ENCODE measurements at places on chromosomes 11 and 22. TPM values are rescaled to one million over a fixed set of nuclear protein-coding genes. Genes with fewer than 3 reads are reported as not detected.
A peak's percentile ranks its signal among the peaks of the same experiment; 100 is the strongest.

- DNase-seq: no peak
Observed at GRCh38 chr11:73287400-73288101, 15.4 kb downstream of the P2RY6 start.

- DNase-seq: peak; percentile 59
Observed at GRCh38 chr11:44559207-44559939, 6.1 kb upstream of the CD82 start.

DNA sequence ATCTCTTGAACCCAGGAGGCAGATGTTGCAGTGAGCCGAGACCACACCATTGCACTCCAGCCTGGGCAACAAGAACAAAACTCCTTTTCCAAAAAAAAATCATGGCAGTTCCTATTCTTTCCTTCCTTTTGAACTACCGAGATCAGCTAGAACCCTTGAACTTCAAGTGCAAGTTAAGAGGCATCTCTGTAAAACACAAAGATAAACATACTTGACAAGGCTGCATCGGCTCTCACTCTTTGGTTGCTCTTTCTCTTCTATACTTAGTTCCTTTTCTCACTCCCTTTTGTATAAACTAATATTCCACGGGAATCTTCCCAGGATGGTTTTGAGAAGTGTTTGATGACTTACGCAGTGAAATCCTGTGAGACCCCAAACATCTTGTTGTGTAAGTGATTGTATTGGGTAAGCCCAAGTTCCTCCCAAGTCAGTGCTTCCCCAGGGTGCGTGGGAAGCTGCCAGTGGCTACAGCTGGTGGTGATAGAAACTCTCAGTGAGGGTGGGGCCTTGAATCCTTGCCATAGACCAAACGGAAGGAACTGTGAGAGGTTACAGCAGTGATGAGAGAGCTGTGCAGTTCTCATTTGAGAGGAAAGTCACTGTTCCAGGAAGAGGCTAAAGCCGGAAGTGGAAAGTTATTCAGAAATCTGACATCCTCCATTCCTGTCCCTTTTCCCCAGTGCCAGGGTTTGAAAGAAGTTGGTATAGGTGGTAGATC is 24.1 kb upstream of the CDC42EP2 start:
- DNase-seq: no peak

GRCh38 chr11:14054116-14055107 is 91.9 kb downstream of the SPON1 start:
- DNase-seq: no peak

DNA sequence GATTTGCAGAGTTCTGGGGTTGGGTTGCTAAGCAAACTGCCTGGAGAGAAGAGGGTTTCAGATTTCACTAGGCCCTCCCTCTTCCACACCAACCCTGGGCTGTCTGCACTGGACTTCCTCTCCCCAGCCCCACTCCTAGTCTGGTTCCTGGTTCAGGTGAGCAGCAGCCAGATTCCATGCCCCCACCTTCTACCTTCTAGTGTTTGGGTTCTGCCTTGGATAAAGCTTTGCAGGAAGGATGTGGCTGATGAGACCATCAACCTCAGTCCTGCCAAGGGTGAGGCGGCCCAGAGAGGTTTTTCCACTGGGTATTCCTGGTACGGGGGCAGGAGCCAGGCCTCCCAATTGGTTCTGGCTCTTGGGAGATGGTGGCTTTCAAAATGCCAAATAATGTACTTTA is 68.3 kb downstream of the BCR start:
- DNase-seq: no peak

GRCh38 chr11:121889186-121889585 is 226.8 kb downstream of the BLID start:
- no peak for DNase-seq

DNA sequence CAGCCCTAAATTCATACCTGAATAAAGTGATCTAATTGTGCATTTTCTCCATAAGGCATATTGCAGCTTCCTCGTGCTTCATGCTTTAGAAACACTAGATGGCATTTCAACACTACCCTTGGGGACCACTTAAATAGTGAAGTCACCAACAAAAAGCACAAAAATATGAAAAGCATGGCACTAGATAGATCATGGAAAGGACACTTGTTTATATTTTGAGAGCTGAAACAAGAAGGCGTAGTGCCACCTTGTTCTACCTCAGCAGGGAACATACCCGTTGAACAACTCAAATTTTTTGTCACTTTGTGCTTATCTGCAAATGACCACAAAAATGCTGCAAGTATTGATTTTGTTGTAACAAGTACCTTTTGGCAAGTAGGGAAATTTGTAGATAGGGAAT is 8.6 kb downstream of the TBCEL start:
- no peak for DNase-seq

- no peak for DNase-seq
Observed at GRCh38 chr11:44011797-44012196, 36.0 kb upstream of the ACCSL start.

GRCh38 chr11:1744137-1744886 is 6.1 kb downstream of the IFITM10 start:
- DNase-seq: peak; percentile 0

- DNase-seq: no peak
Observed at GRCh38 chr11:94673386-94673785, 94.8 kb upstream of the AMOTL1 start.

GRCh38 chr11:59273373-59273841 is 60.7 kb upstream of the MPEG1 start:
- DNase-seq: no peak

GRCh38 chr11:96082002-96082899 is 158.3 kb upstream of the MTMR2 start:
- no peak for DNase-seq

DNA sequence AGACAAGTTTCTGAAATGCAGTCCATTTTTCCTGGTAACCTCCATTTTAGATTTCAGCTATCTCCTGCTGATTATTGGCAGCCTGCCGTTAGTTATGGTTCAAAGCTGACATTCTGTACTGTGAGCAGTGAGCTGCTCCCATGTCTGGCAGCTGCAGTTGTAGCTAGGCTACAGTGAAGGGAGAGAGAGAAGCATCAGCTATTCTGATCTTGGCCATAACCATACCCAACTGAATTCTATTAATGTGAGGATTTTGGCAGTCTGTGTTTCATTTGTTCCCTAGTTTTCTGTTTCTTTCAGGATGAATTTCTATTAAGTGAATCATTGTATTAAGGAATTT is 33.4 kb downstream of the SIK2 start:
- no peak for DNase-seq

DNA sequence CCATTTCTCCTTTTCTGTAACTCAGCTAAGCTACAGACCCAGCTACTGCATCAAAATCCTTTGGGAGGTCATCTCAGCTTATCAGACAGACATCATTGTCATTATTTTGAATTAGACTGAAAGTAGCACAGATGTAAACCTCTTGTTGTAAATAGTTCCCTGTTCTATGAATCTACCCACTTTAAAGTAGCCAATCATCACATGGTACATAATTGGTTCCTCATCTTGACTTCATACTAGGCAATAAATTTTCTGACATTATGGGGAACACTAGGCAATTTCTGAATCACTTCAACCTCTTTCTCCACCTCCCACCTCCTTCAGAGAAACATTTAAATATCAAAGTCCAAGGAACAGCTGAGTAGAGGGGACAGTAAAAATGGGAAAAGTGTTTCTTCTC is 47.9 kb downstream of the MPPED2 start:
- DNase-seq: no peak

DNA sequence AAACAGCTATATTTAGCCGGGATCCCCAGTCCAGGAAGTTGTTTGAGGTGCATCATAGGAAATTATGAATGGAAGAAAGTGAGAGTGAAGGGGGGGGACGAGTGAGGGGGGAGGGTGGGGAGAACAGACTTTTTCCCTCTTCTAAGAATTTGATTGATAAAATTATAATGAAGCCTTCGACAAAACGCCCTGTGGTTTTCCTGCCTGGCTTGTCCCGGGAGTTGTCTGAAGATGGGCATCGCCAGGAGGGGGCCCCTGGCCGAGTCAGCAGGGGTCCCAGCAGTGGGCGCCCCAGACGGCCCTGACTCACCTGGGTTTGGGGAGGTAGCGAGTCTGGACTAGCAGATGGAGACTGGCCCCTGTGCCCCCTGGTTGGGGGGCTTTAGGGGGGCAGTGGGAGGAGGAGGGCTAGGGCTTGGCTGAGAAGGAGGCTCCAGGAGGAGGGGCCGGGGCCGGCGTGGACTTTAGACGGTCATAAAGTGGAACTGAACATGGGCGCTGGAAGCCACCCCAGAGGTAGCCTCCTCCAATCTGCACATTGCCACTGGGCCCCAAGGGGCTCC is 336 bp upstream of the LIF start:
- no peak for DNase-seq

GRCh38 chr11:68373815-68374501 is 61.6 kb downstream of the LRP5 start:
- DNase-seq: no peak

DNA sequence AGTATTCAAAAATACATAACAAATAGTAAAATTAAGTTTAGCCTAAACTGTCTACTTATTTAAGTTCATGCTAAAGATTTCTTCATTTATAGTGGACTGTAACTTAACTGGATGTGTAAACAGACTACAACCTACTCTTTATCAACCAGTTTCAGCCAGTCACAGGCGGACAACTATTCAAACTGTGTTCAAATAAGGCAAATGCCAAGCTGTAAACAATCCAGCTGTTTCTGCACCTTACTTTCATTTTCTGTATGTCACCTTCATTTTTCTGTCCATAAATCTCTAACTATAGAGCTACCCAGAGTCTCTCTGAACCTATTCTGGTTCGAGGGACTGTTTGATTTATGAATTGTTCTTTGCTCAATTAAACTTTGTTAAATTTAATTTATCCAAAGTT is 992.8 kb downstream of the DLG2 start:
- no peak for DNase-seq

GRCh38 chr11:6576471-6577373 is 26.7 kb downstream of the RRP8 start:
- DNase-seq: no peak

- no peak for DNase-seq
Observed at GRCh38 chr11:57781529-57781943, 19.9 kb downstream of the CTNND1 start.

DNA sequence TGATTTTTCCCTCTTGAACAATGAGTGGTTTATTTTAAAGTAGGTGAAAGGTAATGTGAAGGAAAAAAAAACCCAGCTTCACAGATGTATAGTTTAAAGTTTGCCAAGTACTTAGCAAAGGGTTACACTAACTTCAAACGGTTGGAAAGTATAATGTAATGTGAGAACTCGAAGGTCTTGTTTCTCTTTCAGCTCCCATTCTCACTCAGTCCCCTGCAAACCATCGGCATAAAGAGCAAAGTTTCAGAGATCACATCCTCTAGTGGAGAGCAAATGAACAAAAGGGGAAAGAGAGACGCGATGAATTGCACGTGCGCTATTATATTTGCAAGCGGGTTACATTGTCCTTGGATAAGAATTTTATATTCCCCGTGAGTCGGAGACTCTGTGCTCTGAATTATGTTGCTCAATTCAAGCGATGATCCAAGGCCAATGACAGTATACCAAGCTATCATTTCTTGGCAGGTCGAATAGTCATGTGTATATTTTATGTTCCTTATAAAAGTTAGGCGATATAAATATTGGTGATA is 37.6 kb upstream of the BIRC3 start:
- peak; percentile 38 for DNase-seq

- no peak for DNase-seq
Observed at GRCh38 chr11:119445379-119445778, 22.4 kb upstream of the THY1 start.

GRCh38 chr11:59778122-59778521 is 22.9 kb downstream of the STX3 start:
- no peak for DNase-seq

GRCh38 chr11:111548525-111548924 is 8.0 kb downstream of the LAYN start:
- no peak for DNase-seq

DNA sequence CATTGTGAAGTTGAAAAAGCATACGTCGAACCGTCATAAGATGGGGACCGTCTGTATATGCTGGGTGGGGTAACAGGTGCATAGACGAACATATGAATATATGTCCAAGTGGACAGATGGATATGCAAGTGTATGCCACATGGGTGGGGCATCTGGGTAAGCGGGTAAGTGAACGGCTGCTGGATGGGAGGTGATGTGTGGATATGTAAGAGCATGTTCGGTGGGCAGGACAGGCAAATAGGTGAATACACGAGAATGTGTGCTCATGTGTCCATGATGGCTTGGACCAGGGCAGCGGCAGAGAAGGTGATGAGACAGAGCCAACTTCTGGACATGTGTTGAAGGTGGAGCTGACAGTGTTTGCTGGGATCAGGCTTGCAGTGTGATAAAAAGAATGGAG is 12.0 kb downstream of the IFITM10 start:
- DNase-seq: no peak

DNA sequence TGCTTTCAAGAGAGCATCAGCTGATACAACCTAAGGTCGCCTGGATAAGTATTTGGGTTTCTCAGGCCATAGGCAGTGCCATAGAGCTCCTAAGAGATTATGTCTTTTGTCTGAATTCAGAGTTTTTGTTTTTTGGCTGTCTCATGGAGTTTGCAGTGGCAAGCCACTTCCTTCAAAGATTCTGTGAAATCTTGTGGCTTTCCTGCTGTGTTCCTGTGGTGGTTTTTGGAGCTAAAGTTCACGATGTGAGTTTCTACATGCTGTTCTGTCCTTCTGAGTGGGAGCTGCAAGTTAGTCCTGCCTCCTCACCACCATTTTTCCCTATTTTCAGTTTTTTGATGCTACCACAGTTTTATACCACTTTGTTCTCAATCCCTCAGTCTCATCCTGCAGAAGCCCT is 111.4 kb downstream of the COMMD9 start:
- DNase-seq: no peak

- no peak for DNase-seq
Observed at GRCh38 chr11:121521145-121522042, 68.6 kb upstream of the SORL1-AS1 start.

DNA sequence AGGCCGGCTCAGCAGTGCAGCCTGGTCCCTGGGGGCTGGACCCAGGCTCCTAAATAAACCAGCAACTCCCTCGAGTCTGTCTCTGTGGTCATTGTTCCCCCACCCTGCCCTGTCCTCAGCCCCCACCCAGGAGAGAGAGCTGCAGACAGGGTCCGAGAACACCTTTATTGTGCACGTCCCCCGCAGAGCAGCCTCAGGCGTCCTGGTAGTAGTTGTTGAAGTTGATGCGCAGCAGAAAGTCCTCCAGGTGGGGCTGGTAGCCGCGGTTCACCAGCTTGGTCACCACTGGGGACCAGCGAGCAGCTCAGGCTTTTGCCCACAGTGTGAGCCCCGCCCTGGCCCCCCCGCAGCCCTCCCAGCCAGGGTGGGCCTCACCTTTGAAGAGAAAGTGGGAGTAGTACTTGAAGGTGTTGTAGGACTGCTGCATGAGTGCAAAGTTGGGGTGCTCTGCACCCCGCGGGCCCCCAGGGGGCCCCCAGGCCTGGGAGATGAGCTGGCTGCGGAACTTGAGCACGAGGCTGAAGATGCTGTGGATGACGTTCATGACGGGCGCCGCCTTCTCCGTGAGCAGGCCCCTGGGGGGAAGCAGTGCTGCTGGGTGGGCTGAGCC is 16.8 kb downstream of the SELENOO start:
- DNase-seq: no peak

GRCh38 chr11:61959114-61959513 is 8.3 kb downstream of the FTH1 start:
- DNase-seq: no peak

CARD16 gene
- total RNA-seq: 10.9 TPM

BAIAP2L2 gene
- total RNA-seq: 1.2 TPM

MAPK8IP2 gene
- total RNA-seq: 0.15 TPM

MS4A4E gene
- not detected for total RNA-seq

FOXRED1 gene
- total RNA-seq: 41.2 TPM

GGTLC2 gene
- not detected for total RNA-seq

ARRB1 gene
- 15.7 TPM for total RNA-seq

OR6T1 gene
- total RNA-seq: not detected

SYTL2 gene
- 13.8 TPM for total RNA-seq

PANX3 gene
- total RNA-seq: not detected

AGBL2 gene
- 2.2 TPM for total RNA-seq

TRIM34 gene
- total RNA-seq: 12.9 TPM

FREY1 gene
- 0.76 TPM for total RNA-seq

OR51B4 gene
- not detected for total RNA-seq

All from activated naive CD4-positive, alpha-beta T cell treated with anti-CD3 and anti-CD28 coated beads for 36 hours (primary cell).